Effector memory CD4-positive, alpha-beta T cell (primary cell): ENCODE measurements at places on chromosomes 2 and 18.

DNA sequence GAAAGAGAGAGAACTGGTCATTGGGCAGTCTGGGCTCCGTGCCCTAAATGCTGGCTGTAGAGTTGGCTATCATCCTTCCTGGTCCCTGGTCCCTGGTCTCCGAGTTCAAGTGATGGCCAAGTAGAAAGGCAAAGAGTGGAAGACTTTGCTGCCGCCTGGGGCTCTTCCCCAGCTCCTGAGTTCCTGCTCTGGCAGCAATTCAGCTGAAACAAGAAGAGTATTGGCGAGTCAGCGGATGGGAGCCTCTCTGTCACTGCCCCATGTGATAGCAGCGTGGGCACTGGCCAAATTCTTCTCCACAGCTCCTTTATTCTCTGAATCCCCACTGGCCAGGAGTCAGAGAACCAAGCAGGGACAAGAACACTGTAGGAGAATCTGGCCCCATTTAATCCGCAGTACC is 351.0 kb upstream of the POU3F3 start:
- DNase-seq, result no peak

DNA sequence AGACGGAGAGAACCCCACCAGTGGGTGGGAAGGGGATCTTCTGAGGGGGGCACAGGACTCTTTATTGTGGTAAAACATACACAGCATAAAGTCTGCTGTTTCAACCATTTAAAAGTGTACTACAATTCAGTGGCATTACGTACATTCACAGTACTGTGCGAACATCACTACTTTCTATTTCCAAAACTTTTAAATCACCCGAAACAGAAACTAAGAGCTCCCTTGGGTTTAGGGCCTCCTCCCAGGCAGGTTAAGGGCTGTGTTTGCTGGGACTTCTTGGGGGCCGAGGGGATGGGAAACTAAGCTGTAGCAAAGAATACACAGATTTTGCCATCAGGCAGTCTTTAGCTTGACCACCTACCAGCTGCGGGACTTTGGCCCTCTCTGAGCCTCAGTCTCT is 242.0 kb downstream of the HAUS1 start:
- DNase-seq, result no peak

GRCh38 chr2:190318931-190319554 is 583 bp downstream of the HIBCH start:
- DNase-seq, result no peak

DNA sequence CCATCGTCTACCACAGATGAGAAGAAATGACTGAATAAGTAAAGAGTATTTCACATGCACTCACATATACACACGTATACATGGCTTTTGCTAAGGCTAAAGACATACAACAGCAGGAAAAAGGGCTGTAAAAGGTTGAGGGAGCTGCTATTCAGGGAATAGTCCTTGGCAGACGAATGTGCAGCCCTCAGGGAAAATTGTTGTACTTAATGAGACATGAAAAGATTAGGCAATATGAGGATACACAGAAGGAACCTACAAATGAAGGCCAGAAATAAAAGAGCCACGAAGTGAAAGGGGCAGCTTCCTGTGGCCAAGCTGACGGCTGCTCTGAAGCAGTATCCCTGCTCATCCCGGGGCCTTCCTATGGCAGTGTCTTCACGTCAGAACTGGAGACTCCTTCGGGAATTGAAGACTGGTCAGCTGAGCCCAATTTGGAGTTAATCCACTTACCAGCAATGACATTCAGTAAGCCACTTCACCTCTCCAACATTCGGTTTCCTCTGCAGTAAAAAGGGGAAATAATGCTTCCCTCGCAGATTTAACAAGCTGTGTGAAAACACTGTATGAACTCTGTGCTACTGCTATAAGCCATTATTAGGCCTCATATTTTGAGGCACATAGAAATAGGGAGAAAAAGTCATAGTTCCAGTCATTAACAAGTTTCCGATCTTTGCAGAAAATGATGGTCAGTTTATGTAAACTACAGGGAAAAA is 221.8 kb downstream of the STK39 start:
- no peak for DNase-seq

GRCh38 chr2:230664844-230665243 is 47.8 kb upstream of the CAB39 start:
- DNase-seq, result no peak

- DNase-seq, result no peak
Measured at GRCh38 chr2:54704688-54705605, 18.5 kb upstream of the EML6 start.

GRCh38 chr2:196783431-196784094 is 15.9 kb downstream of the GTF3C3 start:
- no peak for DNase-seq

GRCh38 chr2:68745006-68745405 is 10.4 kb downstream of the ARHGAP25 start:
- no peak for DNase-seq

DNA sequence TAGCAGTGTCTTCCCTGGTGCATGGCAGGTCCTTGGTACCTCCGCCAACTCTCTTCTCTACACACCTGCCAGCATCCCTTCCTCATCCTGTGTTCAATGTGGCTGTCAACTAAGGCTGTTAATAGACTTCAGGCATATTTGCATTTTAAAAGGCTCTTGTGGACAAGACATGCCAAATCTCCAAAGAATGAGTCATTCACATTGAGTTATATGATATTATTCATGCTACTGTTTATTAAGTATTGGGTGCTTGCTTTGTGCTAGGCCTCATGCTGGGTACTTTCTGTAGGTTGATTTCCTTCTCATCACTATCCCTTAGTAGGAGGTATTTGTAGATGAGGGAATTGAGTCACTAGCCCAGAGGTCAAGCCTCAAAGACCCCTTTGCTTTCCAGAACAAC is 5.2 kb downstream of the MYO1B start:
- DNase-seq, result no peak

- DNase-seq, result no peak
Measured at GRCh38 chr18:67232991-67233390, 283.5 kb downstream of the DSEL start.

- DNase-seq, result peak; percentile 13
Measured at GRCh38 chr2:85750587-85751575, 2.9 kb upstream of the ATOH8 start.

DNA sequence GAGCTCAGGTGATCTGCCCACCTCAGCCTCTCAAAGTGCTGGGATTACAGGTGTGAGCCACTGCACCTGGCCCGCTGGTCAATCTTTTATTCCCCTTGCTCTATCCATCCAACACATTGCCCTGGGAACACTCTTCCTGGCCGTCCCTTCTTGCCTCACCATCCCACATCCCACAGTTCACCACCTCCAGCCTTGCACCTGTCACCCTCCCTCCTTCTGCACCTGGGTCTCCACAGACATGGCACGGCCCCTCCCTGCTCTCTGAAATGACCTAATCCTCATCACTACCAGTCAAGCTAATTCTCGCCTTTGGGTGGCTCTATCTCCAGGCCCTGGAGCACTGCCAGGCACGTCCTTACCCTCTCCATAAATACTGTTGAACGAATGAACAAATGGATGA is 116.9 kb upstream of the TEX51 start:
- DNase-seq, result no peak
